Renal cortical epithelial cell (primary cell): ENCODE measurements at places on chromosomes 2 and 18.

GRCh38 chr2:137357634-137358033 lies 592.3 kb downstream of the THSD7B start:
- no peak for DNase-seq

DNA sequence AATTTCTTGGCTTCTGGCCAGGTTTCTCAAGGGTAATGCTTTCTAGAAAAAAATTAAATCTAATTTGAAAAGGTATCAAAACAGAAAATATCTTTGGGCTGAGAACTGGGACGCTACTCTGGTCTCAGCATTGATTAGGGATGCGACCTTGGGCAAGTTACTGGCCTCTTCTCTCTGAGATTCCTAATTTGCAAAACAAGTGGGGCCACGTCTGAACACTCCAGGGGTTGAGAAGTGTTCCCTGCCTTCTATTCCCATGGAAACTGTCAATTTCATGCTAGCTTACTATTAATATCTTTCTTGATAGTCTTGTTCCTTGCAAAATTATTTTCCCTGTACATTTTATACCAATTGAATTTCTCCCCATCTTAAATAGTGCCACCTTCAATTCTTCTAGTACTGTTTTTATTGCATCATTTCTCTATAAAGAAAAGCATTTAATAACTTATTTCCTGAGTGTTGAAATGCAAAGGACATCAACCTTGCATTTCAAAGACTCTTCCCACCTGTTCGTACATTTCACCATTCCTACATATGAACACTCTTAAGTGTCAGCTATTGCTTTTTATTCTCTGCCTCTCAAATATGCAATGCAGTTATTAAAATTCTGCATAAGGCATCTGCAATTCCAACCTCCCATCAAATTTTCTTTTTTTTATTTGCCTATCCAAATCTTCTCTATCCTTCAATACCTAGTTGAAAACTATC lies 118.3 kb upstream of the DSEL start:
- DNase-seq: no peak

- DNase-seq: no peak
Observed at GRCh38 chr18:28158083-28158581, 18.8 kb downstream of the CDH2 start.

DNA sequence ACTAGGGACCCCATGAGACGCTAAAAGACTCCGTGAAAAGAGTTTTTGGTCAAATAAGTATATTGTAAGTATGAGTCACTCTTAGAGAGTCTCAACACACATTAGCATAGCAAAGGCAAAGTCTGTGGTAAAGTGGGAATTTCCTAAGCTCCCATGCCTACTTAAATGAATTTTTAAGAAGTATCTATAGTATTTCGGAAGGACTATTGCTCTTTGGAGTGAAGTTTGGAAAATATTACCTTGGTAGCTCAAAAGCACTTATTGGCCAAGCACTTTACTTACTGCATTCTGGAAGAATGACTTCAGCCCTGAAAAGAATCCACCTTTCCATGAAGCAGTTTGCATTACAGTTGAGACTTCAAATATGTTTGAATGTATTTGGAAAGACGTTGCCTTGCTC lies 57.1 kb downstream of the CAVIN2 start:
- DNase-seq: peak; percentile 55

DNA sequence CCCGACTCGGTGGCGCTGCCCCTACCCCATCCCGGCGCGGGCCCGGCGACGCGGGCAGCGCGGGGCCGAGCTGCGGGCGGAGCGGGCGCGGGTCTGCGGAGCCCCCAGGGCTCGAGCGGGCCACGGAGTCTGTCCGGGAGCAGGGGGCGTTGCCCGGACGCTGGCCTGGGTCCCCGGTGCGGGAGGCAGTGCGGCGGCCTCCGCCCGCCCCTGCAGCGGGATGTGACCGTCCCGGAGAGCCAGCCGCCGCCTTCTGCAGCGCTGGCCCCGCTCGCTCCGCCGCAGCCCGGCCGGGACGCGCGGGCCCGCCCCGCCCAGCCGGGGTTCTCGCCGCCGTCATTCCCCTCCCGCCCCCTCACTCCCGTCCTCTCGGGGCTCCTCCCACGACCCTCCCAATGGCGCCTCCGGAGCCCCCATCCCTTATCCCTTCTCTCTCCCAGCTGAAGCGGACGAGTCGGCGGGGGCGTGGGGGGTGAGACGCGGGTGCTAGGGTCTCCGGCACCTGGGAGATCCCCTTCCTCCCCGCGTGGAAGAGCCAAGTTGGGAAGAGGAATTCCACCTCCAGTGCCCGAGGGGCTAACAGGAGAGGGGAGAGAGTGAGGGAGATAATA lies at the start of gene FNDC4:
Gene FNDC4 (minus strand): TSS at position 257 of the 611 bp plus-strand sequence. CDS start 521 bp downstream, outside the sequence.
- DNase-seq: no peak

DNA sequence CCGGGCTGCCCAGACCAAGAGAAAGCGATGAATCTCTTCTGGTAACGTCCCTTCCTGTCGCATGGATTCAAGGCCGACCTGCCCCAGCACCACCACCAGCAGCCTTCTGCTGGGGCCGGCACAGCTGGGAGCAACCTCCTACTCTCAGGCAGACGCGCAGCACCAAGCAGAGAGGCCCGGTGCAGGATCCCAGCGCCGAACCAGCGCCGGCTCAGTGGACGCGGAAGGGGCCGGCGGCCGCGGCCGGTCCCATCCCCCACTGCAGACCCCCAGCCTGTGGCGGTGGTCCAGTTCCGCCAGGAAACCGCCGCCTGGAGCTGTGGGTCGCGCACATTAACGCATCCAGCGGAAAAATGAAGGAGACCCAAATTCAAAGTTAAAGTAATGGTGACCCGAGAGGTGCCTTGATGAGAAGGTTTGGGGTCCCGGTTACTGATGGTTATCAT lies 525 bp upstream of the MAL start:
- no peak for DNase-seq

DNA sequence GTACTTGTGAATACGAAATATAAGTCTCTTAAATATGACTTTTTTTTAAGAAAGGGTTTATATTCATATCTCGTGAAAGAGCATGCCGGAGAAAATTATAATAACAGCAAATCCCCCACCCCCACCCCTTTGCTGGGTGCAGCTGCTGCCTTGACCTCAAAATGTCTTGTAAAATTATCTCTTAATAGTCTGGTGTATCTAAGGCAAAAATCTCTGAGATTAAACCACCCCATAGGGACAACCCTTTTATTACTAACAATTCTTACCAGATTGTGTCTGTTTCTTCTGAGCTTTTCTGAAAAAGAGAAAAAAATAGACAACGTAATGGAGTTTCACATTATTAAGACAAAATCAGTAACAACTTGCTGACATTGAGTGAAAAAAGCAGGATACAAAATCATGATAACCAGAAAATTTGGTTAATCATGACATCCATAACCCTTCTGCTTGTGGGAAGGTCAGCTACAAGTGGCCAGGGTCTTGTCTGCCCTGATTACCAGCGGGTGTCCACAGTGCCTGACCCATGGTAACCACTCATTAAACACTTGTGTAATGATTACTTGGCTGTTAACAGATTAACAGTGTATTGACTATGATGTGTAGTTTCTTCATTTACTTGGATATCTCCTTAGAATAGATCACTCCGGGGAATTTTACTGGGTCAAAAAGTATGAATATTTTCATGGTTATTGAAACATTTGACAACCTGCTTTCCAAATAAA lies 1.5 kb downstream of the STRADB start:
- DNase-seq: peak; percentile 54
